ENCODE measurements at places on chromosomes 12 and 14.

- DNase-seq, result no peak
These were observed 43.9 kb upstream of the MDM1 start for GRCh38 chr12:68375756-68376695.

DNA sequence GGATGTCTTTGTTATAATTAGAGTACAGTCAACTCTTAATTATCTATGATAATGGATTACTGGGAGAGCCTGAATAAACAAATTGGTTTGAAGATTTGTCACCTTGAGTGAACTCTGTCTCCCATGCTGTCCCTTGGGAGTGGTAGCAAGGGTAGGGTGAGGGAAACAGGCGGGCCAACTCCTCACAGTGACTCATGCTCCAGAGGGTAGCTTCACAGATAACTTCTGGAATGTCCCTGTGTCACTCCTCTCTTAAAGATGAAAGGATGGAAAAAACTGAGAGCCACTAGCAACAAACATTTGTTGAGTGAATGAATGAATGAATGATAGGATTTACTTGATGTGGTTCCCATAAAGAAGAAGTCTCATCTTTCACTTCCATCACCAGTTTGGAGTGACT is 53.5 kb downstream of the RASSF9 start:
- no peak for DNase-seq

- no peak for DNase-seq
These were observed 5.8 kb downstream of the ASPG start for GRCh38 chr14:104091061-104091926.

GRCh38 chr12:109563291-109564284 is 9.7 kb downstream of the MMAB start:
- DNase-seq, result no peak

DNA sequence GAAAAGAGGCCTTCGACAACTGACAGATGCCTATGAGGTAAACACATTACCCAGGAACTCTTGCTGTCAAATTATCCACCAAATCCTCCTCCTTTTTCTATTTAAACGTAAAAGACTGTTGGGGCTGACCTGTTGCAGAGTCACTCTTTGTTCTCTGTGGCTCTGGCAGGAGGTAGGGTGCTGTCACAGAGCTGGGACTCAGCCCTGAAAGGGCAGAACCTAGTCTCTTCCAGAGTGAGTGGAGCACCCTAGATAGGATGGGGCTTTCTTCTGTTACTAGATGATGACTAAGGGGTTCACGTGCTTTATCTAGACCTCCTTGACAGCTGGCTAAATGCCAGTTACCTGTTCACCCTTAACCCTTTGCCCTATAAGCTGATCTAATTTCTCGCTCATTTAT is 25.7 kb downstream of the FNTB start:
- DNase-seq, result no peak

Data from GF-D8 (cell line).